ENCODE measurements at places on chromosomes 11 and 22. TPM values are rescaled to one million over a fixed set of nuclear protein-coding genes. Genes with fewer than 3 reads are reported as not detected.

The OR52H1 gene
- not detected for total RNA-seq

The KREMEN1 gene
- total RNA-seq = 30.5 TPM

The OR8G1 gene
- not detected for total RNA-seq

The TMEM121B gene
- total RNA-seq = 11.9 TPM

The RFPL2 gene
- total RNA-seq = 8.2 TPM

The CNGA4 gene
- total RNA-seq = 0.47 TPM

The NDUFV1 gene
- total RNA-seq = 238 TPM

The C11orf52 gene
- total RNA-seq = 1.7 TPM

The PNPLA5 gene
- 2.7 TPM for total RNA-seq

The OR52K1 gene
- total RNA-seq = 0.10 TPM

The FIBIN gene
- total RNA-seq = 13.7 TPM

The TBX1 gene
- not detected for total RNA-seq

The MADD gene
- 225 TPM for total RNA-seq

The DUSP18 gene
- 13.6 TPM for total RNA-seq

The SNU13 gene
- total RNA-seq = 194 TPM

The PLAAT5 gene
- total RNA-seq = 6.4 TPM

The ST14 gene
- 1.2 TPM for total RNA-seq

The LYVE1 gene
- total RNA-seq = 2.5 TPM

The FBLN1 gene
- 20.2 TPM for total RNA-seq

The PTPMT1 gene
- 33.6 TPM for total RNA-seq

The SLC37A4 gene
- total RNA-seq = 9.4 TPM

The F2 gene
- not detected for total RNA-seq

The GGTLC3 gene
- total RNA-seq = not detected

The PTS gene
- 36.7 TPM for total RNA-seq

The YPEL1 gene
- total RNA-seq = 30.1 TPM

The RAC2 gene
- 6.0 TPM for total RNA-seq

The SPECC1L gene
- 103 TPM for total RNA-seq

The CD44 gene
- 31.3 TPM for total RNA-seq

The TESMIN gene
- 1.1 TPM for total RNA-seq

The SPCS2 gene
- 110 TPM for total RNA-seq

The TPCN2 gene
- 34.0 TPM for total RNA-seq

The TCN2 gene
- total RNA-seq = 14.8 TPM

The FERMT3 gene
- 6.7 TPM for total RNA-seq

The TRPM5 gene
- total RNA-seq = not detected

The B3GAT1 gene
- total RNA-seq = 266 TPM

The FGF3 gene
- not detected for total RNA-seq

The UCP3 gene
- total RNA-seq = 7.0 TPM

The SCGB1D2 gene
- total RNA-seq = 1.4 TPM

The VSIG10L2 gene
- not detected for total RNA-seq

The C11orf65 gene
- 0.58 TPM for total RNA-seq

The CASP1 gene
- 20.9 TPM for total RNA-seq

The CTSC gene
- 11.6 TPM for total RNA-seq

The C11orf86 gene
- not detected for total RNA-seq

Measured in dorsolateral prefrontal cortex (tissue), 122 donors.